ENCODE measurements at places on chromosomes 11 and 22.

- DNase-seq: no peak
Measured at GRCh38 chr11:102853956-102854355, 10.5 kb upstream of the MMP3 start.

DNA sequence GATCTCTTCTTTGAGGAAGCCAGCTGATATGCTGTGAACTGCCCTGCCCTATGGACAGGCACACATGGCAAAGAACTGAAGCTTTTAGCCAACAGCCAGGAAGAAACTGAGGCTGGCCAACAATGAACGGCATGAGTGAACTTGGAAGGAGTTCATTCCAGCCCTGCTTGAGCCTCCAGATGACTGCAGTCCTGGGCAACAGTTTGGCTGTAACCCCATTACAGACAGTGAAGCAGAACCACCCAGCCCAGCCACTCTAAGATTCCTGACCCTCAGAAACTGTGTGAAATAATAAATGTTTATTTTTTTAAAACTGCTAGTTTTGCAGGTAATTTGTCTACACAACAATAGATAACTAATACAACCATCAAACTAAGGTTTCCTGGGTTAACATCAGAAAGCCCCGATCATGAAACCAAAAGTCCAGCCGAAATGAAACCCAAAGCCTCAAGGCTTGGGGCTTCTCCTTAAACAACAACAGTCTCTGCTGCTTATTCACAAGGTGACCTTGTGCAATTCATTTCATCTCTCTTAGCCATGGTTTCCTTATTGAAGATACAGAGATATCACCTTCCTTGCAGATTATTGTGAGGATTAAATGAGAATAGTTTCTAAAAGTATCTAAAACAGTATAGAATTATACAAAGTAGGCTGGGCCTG, 31.4 kb downstream of the PAK1 start:
- no peak for DNase-seq

DNA sequence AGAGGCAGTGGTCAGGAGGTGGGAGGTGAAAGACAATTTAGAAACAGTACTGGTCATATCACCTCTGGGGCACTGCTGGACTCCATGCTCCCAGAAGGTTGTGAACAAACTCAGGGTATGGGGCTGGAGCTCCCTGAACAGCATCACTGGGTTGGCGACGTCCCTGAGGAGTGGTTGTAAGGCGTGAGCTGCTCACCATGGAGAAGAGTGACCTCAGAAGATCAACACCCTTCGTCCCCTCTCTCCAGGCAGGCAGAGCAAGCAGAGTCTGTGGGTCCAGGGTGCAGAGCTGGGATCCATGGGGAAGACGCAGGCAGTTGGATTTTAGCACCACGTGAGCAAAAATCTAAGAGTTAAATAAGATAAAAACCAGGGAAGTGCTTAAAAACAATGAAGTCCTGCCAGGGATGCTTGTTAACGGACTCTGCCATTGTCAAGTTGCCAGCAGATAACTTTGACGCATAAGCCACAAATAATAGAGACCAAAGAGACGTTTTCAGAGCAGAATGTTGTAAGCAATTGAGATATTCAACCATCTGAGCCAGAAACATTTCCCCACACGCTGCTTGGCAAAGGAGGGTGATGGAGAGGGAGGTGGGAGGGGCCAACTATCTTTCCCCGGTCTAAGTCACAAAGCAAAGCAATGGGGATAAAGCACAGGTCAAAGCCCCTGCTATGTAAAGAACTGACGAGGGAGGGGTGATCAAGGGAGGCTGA, 13.6 kb downstream of the PNPLA5 start:
- DNase-seq: no peak

DNA sequence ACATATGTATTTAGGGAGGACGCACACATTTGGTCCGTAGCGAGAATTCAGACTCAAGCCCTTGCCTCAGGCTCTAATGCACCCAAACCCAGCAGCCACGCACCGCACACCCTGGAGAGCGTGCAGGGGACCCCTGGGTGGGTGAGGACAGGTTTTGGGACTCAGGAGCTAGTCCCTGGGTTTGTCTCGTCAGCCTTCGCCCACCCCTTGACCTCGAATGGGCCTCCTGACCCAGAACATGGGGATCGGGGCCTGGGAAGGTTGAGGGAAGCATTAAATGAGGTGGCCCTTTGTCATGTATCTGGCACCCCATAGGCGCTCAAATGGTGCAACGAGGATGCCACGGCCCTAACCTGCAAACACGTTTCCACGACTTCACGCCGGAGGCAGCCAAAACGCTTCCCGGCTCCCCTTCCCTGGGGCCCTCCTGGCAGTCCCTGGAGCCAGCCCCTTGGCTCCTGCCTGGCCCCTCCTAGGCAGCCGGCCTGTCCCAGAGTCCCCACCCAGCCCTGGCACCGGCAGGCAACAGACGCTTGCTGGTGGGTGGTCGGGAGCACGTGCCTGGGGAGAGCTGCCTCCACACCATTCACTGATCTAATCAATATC, 5.5 kb upstream of the LINC01488 start:
- DNase-seq: no peak

- DNase-seq: no peak
Measured at GRCh38 chr11:2944530-2944929, 15.3 kb upstream of the PHLDA2 start.

DNA sequence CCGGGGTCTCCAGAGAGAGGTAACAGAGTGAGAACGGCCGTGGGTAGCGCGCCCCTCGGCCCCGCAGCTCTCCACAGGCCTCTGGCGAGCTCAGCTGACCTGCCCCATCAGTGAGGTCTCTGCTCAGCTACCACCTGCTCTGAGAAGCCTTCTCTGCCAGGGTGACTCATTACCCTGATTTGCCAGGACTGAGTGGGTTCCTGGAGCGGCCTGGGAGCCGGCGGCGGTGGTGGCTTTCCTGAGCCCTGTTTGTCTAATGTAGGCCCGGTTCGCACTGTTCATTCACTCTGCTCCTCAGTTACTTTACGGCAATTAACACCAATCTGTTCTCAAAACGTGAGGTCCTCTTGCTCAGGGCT, 351.0 kb upstream of the B3GAT1 start:
- DNase-seq: no peak

DNA sequence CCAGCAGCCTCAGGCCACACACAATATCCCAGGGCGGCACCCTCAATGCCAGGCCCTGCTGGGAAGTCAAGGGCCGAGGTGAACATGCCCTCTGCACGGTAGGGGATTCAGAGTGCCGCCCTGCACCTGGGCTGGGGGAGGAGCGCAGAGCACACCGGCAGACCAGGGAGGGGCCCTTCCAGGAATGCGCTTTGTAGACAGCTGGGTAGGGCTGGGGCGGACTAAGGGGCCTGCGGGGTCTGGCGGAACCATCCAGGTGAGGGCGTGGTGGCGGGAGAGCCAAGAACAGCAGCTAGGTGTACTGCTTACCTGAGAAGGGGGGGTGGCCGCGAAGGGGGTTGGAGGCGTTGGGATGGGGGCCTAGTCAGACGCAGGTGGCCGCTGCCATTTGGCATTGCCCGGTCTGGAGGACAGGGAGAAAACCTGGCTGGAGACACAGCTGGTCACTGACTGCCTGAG, 26.0 kb downstream of the DUSP8 start:
- no peak for DNase-seq

DNA sequence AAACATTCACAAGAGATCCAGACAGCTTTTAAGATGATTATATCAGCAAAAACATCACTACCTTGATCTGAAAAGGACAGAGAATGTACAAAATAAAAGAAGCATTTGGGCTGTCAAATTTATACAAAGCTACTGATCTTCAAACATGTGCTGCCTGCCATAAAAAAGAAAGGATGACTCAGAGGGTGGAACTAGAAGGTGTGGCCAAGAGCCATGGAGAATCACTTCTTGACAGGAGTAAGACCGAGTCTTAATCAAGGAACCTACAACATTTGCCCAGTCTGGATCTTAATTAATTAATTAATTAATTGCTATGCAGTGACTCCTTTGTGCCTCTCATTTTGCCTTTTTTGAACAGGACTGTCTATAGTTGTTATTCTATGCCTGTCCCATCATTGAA, 33.2 kb downstream of the C11orf96 start:
- DNase-seq: no peak

DNA sequence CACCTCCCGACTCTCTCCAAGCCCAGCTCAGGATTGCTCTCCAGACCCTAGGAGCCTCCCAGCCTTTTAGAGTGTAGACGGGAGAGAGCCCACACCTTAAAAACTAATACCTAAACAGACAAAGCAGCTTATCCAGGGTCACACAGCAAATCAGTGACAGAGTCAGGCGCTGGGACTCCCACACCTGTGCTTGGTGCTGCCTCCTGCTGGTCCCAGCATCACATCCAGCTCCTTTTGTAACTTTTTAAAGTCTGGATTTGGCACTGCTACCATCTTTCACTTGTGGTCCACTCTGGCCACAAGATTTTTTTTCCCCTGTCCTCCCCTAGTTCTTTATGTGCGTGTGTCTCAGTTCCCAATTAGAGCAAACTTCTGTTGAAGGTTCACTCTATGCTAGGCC, 4.7 kb downstream of the ANO1 start:
- no peak for DNase-seq

- no peak for DNase-seq
Measured at GRCh38 chr11:125072218-125072960, 9.3 kb downstream of the SLC37A2 start.

DNA sequence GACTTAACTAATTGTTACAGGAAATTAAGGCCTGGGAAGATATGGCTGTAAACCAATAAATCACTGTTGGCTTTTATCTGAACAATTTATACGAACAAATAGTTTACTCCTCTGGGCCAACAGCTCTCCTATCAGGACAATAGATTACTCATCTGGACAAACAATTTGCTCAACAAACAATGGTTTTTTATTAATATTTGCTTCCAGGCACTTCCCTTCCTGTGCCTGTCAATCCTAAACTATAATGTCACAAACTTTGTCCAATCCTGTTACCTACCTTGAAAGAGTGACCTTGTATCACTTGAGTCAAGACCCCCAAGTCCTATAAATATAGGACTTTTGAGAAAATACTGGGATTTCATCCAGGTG, 87.6 kb upstream of the OR9Q1 start:
- no peak for DNase-seq

DNA sequence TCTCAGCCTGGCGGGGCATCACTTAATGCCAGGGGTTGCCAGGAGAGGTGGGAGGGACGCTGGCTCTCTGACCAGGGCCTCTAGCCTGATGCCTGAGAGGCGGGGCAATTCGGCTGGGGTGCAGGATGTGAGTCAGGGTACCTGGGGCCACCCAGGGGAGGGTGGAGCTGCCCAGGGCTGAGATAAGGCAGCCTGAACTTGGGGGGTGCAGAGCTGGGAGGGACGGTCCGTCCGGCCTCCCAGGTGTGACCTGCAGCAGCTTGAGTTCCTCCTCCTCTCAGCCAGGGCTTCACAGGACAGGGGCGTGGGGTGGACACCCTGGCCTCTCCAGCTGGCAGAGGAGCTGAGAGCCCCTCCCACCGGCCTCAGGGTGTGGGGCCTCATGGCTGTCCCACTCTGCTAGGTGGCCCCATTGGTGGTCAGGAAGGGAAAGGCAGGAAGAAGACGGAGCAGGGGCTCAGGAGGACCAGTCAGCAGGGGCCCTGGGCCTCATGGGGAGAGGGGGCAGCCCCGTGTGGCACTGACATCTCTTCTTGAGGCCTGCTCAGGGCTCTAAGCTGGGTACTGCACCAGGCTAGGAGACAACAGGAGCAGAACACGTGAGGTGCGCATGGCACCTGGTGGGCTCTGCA, 942 bp upstream of the RPS6KA4 start:
- no peak for DNase-seq

DNA sequence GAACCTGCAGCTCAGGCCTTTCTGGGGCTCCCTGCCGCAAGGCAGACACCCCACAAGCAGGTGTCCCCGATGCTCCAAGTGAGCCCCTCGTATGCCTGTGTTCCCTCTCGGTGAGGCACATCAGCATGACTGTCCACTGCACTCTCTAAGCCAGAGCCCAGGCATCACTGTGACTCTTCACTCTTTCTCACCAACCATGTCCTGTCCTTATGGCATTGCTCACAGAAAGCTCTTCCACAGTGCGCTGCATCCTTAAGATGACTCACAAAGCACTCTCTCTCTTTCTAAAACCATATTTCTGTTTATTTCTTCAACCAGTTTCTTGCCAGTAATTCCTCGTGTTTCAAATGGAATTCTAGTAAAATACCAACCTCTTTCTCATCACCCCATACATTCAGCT, 18.1 kb downstream of the GAB4 start:
- no peak for DNase-seq

GRCh38 chr11:122601141-122602125, 54.1 kb upstream of the UBASH3B start:
- no peak for DNase-seq

- DNase-seq: no peak
Measured at GRCh38 chr22:50526834-50527801, 1.7 kb upstream of the SCO2 start.

DNA sequence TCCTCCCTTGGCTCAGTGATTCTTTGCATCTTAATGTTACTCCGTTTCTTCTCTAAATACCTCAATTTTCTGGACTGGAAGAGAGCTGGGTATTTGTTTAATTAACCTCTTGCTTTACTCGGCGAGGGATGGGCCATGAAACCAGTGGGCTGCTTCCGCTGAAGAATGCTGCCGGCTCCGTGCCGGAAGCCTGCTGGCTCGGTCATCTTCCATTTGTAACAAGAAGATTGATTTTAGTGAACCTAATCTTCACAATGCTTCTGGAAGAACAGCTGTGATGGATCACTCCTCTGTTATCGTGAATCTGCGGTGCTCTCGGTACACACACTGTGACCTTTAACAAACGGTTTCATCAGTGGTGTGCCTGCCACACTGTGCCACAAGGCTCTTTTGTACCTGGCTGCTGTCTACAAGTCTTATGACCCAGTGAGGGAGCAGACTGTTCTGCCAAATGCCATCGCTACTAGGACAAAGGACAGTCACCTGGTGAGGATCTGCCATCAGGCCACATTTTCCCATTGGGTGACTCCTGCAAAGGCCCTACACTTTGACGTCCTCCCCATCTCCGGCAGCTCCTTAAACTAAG, 25.3 kb upstream of the PARVB start:
- DNase-seq: no peak

DNA sequence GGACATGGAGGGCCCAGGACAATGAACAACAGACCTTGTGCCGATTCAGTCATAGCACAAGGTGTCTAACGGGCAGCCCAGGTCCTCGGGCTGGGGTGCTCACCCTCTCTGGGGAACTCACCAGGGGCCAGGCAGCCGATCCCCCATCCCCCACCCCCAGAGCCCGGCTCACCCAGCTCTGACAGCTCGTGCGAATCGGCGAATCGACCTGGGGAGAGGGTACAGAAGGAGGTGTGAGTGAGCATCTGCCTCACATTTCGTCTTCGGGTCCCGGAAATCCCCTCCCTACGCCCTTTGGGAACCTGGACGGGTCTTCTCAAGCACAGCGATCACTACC, 423 bp downstream of the PEX16 start:
- DNase-seq: no peak
